ENCODE measurements at places on chromosomes 3 and 15.

GRCh38 chr3:151925876-151926275, 52.4 kb downstream of the SUCNR1 start:
- DNase-seq: no peak

DNA sequence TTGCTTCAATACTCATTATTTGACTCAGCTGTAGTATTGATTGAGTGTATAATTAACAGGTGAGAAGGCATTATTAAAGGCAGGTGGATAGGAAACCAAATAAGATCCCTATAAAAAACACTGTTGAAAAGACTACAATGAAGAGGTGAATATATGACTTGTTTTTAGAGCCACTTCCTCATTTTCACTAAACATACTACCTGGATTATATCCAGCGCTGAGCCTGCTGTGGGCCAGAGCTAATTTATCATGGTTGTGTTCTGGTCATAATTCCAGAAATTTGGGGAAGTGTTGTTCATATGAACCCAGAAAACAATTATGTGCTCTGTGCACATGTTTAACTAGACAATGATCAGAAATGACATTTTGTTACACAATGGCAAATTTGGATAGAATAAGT, 235.3 kb upstream of the MME start:
- no peak for DNase-seq

DNA sequence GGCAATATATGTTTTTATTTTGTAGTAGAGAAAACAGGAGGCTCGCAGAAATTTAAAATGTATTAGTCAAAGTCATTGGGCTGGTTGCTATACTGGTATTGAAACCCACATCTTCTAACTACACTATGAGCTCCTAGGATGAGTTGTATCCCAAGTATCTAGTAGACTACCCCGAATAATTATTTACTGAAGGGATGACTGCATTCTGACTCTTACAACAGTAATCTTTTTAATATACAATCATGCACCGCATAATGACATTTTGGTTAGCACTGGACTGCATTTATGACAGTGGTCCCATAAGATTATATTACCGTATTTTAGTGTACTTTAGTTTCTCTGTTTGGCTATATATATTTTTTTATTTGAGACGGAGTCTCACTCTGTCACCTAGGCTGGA, 15.3 kb downstream of the PIGB start:
- no peak for DNase-seq

DNA sequence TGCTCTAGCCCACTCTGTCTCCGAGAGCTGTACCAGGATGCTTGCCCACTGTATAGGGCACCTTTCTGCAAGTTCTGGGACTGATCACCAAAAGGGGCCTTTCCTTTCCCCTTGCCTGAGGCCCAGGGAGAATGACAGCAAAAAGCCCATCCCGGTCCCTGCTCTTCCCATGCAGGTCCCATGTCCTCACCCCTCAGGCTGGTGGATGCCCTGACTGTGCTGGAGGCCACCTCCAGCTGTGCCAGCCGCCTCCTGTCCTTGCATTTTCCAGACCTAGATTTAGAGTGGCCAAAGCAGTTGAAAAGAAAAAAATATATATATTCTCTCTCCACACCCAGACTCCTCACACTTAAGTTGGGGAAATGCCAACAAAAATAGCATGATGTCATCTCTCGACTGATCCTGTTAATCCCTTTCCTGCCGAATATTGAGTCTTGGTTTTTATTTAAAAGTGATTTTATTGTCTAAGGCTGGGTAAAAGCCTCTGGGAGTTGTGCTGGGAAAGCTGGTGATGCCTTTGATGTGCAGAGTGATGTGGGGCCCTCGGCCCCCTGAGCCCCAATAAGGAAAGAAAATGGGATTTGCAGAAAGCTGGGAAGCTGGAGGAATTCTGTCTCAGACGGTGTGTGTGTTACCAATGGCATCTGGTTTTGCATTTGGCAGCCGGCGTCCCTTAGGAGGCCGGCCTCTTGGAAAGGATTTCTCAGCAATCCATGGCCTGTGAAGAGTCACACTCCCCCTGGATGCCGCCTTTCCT, 29.3 kb upstream of the TPM1 start:
- DNase-seq: no peak

DNA sequence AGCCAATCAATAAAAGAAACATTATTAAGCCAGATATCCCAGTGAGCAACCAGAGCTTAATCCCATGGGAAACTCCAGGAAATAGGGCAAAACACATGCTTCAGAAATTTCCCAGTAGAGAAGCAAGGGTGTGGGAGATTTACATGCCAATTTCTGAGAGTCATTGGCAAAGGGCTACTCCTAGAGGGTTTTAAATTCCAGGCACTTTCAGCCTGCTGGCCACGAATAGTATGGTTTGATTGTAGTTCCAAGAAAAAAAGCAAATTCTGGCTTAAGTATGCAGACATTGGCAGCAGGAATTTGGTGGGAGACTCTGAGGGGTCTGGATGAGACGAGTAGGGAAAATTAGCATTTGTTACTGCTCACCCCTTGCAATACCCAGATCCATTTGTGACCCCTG, 402.1 kb upstream of the SUCLG2 start:
- DNase-seq: no peak

DNA sequence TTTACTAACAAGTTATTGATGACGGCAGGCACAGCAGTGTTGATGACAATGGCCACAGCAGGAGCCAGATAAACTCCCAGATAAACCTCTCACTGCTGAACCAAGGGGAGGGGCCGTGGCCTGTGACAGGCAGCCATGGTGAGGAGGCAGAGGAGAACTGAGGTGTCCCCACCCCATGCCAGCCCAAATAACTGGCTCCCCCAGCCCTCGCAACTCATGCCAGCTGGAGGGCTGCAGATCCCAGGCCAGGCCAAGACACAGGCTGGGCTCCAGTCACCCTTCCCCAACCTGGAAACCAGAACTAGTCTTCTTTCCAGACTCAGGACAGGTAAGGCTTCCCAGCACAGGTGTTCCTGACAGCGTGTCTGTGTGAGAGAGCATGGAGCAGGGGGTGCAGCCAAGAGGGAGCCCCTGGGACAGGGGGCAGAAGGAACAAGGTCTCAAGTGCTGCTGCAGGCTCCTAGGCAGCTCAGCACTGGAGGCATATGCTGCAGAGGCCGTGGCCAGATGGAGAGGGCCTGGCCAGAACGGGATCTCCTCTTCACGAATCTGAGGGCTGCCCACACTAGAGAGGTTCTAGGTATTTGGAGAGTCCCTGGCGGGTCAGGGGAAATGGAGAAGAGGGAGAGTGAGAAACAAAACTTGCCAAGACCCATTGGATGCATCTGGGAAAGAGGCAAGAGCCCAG, 15.9 kb downstream of the PLA2G4F start:
- no peak for DNase-seq

DNA sequence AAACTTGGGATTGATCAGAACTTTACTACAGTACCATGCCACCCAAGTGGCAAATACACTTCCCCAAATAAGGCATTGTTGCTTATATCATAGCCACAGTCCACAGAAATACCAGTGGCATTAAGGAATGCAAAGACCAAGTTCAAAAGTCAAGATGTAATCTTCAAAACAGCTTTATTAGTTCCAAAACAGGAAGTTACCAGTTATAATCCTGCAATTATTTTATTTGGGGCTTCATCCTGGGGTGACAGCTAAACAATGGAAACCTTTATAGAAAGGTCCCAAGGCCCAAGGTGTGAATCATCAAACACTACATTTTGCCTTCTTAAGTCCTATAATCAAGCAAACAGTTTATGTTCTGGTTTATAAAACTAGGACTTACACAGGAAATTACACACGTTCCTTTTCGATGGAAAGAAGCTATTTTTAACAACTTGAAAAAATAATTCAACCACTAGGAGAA, 30.3 kb upstream of the RNF7 start:
- no peak for DNase-seq

DNA sequence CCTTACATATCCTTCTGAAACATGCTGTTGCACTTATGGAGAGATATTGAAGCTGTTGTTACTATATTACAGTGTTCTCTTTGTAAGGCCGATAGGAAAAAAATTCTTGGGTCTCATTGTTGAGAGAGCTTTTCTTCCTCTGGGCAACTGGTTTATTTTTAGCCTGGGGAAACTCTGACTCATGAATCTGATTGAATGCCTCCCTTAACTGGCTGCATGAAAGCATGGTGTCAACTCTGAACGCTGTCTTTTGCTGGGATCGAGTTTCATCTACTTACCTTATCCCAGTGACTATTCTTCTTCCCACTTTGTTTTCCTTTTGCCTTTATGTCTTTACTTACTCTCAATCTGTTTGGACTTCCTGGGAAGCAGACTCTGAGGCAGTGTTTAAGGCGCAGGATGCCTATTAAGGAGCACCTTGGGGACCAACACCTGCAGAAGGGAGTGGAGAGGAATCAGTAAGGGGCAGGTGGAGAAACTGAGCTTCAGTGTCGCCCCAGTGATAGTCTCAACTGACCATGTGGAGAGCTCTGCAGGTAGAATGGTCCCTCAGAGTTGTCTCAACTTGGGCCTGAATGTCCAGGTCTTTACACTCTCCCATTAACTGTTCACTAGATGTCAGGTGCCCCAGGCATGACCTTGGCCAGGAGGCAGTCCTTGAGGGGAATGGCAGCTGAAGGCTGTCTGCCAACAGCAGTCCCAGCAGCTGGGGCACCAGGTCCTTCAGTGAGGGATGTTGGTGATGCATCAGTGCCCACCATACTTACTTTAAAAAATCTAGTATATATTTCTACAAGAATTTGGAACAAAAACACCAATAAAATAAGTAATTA, 88.9 kb upstream of the CCNL1 start:
- peak; percentile 68 for DNase-seq

- DNase-seq: peak; percentile 25
These were observed 137.4 kb downstream of the TBC1D5 start for GRCh38 chr3:17605032-17605431.

GRCh38 chr15:39592500-39592899, 11.6 kb downstream of the THBS1 start:
- peak; percentile 57 for DNase-seq

DNA sequence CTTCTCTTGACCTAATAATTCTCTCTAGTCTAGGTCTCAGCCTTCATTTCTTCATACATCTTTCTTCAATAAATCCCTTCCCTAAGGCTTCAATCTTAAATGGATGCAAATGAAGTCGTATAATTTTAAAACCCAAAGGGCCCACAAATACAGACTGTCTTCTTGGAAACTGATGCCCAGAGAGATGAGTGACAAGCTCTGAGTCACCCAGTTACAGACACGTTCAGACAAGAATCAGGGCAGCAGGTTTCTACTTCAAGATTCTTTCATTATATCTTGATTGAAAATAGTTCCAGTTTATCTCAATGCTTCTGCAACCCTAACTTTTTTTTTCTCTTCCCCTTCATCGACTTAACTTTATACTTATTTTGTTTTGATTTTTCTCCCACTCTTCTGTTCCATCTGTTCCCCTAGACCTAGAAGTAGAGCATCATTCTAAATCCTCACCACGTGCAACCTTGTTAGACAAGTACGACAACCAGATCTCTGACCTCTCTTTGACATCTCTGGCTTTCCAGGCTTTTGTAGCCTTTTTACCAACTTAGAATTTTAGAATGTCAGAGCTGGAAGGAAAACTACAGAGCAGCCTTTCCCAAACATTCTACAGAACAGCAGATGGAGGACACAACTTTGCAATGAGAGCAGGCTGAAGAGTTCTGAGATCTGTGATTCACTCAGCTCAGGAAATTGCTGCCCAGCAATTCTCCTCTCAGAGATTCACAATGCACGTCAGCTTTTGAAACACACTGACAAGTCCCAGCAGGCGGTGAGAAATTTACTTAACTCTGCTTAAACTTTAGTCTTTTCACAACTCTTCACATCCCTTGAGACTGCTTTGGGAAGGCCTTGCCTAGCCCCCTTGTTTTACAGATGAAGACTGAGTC, 25.3 kb downstream of the NCEH1 start:
- DNase-seq: no peak

GRCh38 chr3:150761831-150762661, 923 bp downstream of the SIAH2 start:
- DNase-seq: no peak

DNA sequence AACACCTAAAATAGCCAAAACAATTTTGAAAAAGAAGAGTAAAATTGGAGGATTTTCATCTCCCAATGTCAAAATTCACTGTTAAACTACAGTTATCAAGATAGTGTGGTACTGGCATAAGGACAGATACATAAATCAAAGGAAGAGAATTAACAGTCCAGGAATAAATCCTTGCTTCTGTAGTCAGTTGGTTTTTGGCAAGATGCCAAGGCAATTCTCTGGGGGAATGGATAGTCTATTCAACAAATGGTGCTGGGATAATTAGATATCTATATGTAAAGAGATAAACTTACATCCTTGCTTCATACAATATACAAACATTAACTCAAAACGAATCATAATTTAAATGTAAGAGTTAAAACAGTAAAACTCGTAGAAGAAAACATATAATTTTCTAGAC, 57.9 kb upstream of the SELENOK start:
- no peak for DNase-seq

DNA sequence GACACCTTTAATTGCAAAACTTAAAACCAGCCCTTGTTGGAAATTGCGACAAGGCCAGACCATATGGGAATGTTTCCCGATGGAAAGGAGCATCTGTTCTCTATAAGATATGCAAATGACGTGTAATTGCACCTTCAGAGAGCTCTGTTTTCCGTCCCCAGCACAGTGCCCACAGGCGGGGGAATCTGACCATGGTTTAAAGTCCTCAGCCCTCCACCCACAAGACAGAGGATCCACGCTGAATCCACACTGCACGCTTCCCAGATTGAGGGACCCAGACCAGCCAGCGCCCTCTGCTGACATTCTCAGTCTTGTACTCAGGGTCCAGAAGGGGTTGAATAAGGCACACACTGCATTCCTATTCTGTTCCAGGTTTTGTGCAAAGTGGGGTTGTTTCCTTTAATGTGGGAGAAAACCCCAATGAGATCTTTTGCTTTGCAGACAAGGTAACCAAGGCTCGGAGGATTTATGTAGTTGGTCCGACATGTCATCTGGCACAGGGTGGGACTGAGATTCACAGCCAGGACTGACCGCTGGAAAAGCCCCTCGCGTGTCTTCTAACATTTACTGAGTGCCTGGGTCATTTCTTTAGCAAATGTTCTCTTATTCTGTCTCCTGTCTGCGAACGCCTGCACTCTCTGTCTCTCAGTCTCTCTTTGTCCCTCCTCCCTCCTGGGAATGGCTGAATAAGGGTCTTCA, 36.8 kb upstream of the KLHL25 start:
- peak; percentile 22 for DNase-seq
